ENCODE measurements at places on chromosomes 6 and 20. TPM values are rescaled to one million over a fixed set of nuclear protein-coding genes. Genes with fewer than 3 reads are reported as not detected.

Gene PRND
- not detected for total RNA-seq

Gene BTNL2
- not detected for total RNA-seq

GRCh38 chr6:11730641-11731040, 48.0 kb downstream of the ADTRP start:
- DNase-seq: no peak

DNA sequence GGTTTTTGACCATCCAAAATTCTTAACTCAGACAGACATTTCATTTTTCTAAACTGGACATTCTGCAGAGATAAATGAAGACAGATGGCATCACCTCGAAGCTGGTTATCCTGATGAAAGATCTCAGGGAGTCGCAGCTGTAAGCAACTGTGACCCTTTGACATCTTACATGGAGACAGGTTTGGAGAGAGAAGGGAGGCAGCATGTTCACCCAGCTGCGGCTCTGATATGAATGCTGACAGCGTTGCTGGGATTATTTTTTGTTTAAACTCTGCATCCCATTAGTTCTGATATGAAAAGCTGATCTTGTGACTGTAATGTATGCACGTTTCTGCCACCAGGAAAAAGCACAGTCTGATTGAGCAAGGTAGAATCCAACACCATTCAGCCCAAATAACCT, 89.4 kb downstream of the C6orf118 start:
- no peak for DNase-seq

Gene GMPR
- 121 TPM for total RNA-seq

DNA sequence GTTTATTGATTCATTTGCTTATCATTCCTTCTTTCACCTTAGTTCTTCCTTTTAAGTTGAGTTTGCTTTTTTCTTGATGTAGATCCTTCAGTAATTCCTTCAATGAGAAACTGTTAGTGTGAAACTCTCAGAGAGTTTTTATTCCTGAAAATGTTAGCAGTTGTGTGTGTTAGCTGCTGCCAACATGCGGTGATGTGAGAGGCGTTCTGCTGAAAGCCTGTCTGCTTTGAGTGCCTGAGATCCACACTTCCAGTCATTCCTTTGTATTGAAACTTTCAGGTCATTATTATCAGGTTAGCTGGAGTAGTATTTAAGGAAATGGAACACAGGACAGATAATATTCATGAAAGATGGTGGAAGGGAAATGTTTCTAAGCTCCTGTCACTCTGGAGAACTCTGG, 70.0 kb upstream of the SUPT3H start:
- DNase-seq: no peak

Gene HDGFL1
- not detected for total RNA-seq

Gene PDE7B
- 18.6 TPM for total RNA-seq

DNA sequence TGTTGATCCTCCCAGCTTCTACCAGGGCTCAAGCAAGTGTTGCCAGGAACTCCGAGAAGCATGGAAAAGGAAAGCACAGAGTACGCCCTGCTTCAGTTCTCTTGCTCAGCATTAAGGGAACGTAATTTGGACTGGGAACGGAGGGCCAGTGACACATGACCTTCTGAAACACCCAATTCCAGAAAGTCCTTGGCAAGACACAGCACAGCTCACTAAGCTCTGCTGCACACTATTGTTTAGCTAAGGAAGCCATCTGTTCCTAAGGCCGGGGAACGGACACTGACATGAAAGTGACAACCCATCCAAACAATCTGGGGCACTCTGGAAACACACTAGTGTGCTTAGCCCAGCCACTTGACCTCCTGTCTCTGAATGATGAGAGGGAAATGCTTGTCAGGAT, 56.9 kb upstream of the NXT1 start:
- DNase-seq: no peak

- DNase-seq: no peak
Measured at GRCh38 chr20:47611785-47612184, 110.1 kb downstream of the NCOA3 start.

DNA sequence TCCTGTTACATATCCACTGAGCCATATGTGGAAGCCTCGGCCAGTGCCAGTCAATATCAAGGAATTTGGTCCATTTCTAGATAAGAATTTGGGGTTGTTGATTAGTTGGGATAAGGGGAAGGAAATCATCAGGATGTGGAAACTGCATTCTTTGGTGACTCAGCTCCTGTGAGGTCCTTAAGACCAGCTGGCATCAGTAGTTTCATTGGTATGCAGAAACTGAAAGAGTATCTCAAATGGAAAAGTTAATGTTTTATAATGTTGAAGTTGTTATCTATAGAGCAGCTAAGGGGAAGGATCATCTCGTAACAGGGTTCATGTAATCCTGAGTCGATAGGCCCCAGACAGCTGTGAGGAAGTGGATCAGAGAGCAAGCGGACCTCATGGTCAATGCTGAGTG, 87.9 kb upstream of the PRND start:
- no peak for DNase-seq

DNA sequence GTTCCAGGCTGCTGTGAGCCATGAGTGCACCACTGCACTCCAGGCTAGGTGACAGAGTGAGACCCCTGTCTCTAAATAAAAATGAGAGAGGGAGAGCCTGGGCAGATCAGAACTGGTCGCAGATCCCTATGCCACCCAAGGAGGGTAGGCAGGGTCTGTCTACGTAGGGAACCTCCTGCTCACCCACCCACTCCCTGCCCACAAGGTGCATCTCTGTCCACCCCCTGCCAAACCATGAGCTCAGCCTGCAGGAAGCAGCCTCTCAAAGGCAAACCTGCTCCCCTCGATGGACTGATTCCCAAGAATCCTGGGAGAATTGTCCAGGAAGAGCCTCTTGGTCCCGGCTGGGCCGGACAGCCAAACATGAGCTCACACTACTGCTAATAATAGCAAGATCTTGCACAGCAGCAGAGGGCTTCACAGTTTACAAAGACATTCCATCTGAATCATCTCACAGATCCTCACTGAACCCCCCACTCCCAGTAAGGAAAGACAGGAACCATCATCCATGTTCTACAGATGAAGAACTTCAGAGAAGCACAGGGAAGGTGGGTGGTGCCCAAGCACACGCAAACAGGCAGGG, 27.8 kb upstream of the TLDC2 start:
- DNase-seq: peak; percentile 72

GRCh38 chr6:30092852-30093543, 17.4 kb upstream of the RNF39 start:
- DNase-seq: no peak

DNA sequence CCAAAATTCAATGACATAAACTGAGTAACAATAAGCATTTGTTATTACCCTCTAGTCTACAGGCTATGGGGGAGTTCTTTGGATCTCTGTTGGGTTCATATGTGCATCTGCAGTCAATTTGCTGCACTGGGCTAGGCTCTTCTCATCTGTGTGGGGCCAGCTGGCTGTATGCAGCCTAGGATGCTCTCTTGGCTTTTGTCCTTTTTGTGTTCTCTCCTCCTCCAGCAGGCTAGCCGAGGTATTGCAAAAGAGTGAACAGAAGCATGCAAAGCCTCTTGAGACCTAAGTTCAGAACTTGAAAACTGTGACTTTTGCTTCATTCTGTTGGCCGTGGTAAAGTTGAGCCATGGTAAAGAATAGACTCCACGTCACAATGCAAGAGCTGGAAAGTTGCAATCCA, 62.8 kb upstream of the FOXO3 start:
- no peak for DNase-seq

DNA sequence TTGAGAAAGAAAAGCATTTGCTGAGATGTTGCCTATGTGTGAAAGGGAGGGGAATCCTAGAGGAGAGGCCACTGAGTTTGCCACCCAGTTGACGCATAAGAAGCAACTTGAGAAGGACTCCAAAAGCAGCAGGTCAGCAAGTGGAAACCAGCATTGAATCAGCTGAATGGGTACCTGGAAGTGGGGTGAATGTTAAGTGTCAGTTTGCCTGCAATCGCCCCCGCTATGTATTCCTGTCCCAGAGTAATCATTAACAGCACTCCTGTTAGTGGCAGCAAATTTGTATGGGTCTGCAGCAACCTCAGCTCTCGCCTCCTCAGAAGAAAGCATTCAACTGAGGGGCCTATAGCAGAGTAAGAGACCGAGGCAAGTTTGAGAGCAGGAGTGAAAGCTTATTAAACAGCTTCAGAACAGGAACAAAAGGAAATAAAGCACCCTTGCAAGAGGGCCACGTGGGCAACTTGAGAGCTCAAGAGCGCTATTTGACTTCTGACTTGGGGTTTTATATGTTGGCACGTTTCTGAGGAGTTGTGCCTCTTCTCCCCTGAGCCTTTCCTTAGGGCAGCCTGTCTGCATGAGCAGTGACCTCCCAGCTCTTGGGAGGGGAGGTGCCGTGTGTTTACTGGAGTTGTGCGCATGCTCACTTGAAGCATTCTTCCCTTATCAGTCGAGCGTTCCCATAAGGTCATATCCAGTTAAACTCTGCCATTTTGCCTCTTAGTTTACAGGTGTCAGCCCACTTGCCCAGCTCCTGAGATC, 122.6 kb upstream of the PHACTR1 start:
- no peak for DNase-seq

DNA sequence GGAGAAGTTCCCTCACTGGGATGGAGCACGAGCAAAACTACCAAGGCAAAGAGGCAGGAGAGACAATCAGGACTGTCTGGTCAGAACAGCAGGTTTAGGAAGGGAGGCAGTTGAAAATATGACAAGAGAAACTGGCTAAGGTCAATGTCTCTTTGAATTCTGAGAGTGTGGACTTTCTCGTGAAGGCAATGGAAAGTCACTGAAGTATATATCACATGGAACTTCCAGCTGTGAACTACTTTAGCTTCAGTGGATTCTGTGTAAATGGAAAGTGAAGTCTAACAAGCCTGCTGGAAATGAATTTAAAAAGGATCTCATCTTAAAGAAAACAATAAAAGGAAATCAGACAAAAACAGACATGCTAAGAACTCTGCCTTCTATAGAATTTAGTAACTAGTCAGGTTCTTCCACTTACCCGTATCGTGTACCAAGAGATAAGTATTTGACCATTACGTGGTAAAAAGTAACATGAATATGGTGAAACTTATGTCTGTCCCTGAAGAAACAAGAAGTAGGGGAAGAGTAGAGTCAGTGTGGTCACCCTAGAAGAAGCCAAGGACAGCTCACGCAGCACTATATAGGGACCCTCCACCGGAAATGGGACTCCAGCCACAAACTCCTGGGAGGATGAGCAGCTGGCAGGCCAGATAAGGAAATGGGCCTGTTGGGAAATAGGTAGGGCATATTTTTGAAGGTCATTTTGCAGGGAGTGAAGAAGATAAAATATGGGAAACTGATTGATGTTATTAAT, 123.4 kb downstream of the MAP7 start:
- no peak for DNase-seq

Gene PSORS1C2
- not detected for total RNA-seq

DNA sequence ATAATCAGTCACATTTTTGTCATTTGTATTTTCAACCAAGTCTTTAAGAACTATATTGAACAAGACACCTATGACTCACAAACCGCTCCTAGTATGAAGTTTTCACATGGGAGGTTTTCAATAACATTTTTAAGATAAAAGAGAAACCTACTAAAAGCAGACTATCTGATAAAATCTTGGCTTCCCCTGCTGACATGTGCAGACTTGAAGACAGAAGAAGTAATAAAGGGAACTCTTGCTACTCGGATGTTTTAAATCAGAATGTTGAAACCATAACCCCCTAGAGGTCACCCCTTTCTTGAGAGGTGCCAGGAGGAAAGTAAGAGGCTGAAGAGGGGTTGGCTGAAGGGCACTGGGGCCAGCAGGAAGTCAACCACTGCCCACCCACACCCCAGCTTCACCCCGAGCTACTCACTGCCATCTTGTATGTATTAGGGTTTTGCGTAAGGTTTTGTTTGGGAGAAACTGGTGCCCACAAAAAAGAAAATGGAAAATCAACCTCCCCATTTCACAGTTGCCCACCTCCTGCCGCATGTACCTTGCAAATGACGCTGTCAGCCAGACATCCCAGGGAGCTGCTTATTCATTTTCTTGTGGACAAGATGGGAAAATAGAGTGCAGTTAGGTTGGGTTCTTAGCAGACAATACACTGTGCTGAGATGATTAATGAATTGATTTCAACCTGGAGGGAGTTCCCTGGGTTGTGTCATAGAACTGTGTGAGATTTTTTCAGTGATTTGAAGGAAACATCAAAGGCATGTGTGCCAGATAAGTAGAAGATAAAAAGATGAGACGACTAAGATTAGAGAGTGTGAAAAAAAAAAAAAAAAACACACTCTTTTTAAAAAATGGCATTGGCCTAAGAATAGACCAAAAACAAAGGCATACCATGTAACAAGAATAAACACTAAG, 83.2 kb upstream of the TAB2 start:
- DNase-seq: no peak

- DNase-seq: no peak
Measured at GRCh38 chr20:57872816-57873409, 163.1 kb upstream of the PMEPA1 start.

DNA sequence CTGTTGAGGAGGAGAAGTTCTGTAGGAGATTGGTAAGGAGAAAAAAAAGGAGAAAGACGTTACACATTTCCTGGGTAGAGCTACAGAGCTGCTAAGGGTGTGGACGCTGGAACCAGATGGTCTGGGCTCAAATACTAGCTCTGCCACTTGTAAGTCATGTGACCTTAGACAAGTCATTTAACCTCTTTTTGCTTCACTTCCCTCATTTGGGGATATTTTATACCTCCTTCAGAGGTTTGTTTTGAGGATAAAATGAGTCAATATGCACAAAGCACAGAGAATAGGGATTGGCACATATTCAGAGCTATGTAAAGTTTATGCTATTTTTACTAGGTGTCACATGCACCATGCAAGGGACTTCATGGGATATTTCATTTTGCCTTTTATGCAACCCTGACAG, 708.8 kb downstream of the DHX35 start:
- DNase-seq: no peak

Gene JPH2
- 181 TPM for total RNA-seq

DNA sequence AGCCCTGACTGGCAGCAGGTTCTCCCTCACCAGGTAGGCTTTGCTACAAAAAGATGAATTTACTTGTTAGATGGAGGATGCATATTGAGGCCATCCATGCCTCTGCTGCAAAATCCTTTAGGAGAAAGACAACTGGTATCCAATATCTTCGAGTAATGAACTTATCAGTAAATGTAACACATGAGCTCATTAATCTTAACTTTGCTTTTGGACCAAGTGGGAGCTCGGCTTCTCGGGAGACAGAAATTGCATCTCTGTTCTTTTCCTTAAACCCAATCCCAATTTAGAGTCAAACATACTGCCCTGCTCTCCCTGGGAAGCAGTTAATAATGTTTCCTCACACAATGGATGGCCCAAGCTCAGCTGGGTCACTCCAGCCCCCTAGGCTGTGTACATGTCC, 330.5 kb downstream of the ZFAND3 start:
- DNase-seq: no peak

GRCh38 chr6:34810936-34811632, 19.2 kb downstream of the BLTP3A start:
- DNase-seq: no peak

DNA sequence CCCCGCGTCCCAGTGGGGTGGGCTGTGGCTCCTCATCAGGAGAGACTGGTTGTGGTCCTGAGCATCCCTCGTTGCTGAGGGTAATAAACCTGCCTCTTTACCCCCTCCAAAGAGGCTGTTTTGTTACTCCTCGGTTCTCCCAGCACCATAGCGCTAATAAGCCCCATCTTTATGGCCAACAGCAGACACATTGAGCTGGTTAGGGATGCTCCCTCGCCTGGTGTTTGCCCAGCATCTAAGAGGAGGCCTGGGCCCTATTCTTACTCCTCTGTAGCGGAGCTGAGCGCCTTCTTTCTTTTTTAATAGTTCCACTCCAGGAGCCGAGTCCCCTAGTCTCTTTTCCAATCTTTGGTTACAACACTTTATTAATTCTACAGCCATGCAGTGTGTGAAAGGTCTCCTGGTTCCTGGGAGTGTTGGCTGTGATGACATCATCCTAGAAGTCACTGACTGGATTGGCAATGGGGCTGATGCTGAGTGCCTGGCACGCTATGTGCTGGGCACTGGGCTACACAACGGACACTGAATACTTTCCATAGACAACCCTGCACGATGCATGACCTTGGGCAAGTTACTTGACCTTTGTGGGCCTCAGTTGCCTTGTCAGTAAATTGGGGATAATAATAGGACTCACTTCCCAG, 50.6 kb upstream of the CCDC167 start:
- no peak for DNase-seq
